ENCODE measurements at places on chromosomes 5 and 9.
A peak's percentile ranks its signal among the peaks of the same experiment; 100 is the strongest.

DNA sequence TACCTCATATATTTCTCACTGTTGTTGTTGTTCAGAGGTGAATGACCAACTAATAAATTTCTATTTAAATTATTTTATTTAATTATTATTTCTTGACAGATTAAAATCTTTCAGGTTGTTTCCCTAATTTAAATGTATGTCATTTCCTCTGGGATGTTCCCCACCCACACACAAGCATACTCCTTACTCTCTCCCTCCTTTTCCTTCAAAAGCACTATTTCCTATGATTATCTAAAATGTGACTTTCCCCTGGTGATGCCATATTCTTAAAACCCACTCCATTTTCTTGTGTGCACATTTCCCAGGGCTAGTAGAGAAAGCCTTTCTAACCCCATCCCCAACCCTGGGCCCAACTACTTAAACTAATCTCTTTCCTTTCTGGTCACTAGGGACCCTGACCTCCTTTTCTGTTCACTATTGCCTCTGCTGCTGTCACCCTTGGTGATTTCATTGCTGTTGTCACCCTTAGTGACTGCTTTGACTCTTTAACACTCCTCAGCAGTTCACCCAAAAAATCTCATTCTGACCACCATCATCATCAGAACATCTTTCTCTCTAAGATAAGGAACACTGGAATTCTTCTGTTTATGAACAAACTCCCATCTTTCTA is 16.8 kb downstream of the IL33 start:
- ATAC-seq: no peak

DNA sequence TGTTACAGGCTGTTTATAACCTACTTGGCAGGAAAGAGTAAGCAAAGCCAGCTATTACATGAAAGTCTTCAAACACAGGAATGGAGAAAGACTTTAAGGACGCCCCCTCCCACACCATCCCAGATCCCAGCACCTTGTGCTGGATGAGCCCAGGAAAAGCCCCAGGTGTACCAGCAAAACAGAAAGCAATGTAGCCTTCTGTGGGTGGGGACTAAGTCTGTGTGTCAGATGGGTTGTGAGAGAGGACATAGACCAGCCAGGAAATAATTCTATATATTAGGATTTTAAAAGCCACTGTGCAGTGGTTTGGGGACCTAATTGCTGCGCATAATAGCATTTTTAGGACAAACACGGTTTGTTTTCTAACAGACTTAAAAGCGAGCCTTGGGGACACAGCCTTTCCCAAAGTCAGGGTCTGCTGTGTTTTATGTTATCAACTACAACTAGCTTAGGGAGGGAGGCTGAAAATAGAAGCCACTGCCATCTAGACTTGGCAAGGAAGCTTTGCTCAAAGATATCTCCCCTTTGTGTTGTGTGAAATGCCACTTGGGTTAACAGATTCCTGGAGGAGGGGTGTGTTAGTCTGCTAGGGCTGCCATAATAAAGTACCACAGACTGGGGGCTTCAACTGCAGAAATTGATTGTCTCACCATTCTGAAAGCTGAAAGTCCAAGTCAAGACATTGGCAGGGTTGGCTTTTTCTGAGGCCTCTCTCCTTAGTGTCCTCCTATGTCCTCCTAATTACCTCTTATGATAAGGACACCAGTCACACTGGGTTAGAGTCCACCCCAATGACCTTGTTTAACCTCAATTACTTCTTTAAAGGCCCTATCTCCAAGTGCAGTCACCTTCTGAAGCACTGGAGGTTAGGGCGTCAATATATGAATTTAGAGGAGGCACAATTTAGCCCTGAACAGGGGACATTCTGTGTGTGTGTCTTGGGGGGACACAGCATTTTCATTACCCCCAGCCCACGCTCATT is 17.2 kb upstream of the UBE2QL1 start:
- no peak for ATAC-seq

DNA sequence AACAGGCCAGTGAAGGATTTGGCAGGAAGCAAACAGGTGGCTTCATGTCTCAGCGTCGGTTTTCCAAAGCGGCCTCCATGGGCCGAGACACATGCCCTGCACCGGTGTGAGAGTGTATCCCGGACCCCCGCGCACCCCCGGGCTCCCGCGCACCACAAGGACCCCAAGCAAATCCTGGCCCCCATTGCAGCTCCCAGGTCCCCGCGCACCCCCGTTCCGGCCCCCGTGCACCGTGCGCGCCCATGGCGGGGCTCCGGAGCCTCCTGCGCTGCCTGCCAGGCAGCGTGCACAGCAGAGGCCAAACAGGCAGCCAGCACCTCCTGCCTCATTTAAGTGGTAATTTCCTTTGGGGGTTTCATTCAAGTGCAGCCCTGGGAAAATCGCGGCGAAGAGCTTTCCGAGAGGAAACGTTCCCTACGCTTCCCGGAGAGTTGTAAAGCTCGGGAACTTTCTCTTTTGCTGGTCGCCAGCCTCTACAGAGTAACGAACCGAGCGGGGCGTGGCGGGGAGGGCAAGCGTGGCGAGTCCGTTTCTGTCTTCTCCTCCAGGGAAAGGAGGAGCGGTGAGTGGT is 145.5 kb upstream of the SLC24A2 start:
- peak; percentile 32 for ATAC-seq

DNA sequence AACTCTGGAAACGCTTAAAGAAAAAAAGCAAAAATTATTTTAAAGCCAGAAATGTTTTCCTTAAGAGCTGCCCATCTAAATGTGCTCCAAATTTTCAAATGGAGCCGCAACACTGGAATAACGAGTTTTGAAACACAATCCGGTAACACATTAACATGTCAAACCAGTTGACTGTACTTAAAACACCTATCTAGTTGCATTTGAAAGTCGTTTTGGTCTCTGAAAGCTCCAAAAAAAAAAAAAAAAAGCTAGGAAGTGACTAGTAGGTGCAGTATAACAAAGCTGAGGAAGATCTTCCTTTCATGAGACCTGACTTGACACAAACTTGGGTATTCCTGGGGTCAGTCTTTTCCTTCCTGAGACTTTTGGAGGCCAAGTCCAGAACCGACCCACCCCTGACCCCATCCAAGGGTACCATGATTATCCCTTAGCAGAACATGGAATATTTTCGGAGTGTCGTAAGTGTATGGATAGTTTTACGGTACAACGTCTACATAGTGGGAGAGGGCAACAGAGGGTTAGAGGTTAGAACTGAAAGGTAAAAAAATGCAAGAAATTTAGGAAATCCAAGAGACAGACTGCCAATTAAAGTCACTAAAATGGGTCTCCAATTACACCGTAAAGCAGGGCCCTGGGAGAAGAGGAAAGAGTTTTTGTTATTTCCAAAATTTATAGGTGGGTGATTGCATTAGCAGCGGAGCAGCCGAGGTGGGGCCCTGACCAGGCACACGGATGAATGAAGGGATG is 812 bp downstream of the CETN3 start:
- ATAC-seq: no peak

DNA sequence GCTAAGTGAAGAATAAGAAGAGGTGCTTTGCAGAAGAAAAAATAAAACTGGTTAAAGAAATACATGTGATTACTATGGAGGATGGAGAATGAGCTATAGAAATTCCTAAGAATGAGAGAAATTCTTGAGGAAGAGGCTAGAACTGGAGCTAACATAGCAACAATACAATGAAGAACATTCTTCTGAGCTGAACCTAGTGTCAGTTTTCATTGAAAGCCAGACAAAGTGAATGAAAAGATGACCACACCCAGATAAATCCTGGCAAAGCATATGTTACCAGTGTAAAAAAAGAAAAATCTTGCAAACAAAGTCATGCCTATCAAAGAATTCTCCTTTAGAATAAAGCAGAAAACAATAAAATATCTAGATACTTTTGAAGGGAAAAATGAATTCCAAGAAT is 39.6 kb downstream of the SGCD start:
- ATAC-seq: no peak

GRCh38 chr5:137248527-137248926 is 250.6 kb downstream of the SPOCK1 start:
- no peak for ATAC-seq

GRCh38 chr9:96222132-96222531 is 79.8 kb downstream of the HSD17B3 start:
- ATAC-seq: no peak

DNA sequence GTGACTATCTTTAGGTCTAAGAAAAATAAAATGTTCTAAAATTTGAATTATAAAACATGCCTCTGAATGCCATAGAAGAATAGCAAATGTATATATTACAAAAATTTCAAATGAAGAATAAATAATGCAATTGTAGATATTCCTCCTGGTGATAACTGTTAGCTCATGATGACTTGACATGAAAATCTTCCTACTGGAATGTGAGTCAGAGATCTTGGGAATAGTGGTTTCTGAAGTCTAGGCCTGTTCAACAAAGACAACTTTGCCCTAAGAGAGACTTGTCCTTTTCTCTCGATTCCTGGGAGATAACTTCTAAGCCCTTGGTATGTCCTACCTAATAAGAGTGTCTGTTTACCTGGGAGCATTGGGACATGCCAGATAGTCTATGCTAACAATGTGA is 746.3 kb upstream of the RIOK2 start:
- ATAC-seq: no peak

DNA sequence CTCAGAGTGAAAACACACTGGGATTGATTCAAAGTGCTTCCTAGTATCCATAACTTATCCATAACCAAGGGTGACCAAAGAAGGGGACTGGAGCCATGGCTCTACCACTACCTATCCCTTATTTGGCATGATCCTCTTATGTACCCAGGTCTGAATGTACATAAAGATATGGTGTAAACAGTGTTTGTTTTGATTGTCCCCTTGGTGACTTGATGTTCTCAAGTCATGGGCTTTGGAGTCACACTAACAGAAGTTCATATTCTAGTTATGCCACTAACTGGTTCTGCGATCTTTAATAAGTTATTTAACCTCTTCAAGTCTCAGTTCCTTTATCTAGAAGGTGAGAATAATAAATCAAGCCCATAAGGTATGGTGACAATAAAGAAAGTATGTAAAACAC is 283.4 kb upstream of the PTGER4 start:
- ATAC-seq: no peak

DNA sequence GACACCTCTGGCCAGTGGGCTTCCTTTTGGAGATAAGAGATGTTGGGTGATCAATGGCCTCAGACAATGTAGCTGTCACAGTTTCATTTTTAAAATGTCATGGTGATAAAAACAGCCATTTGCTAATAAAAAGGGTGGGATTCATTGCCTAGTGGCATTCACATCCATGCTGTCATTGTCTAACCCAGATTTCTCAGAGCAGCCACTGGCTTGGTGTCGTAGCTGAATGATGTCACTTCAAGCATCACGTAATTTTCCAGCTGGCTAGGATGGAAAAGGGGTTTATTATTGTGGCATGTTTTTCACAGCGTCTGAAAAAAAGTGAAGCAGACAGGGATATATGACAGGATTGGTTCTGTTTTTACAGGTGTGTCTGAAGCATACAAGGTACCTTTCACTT is 184.7 kb downstream of the AOPEP start:
- ATAC-seq: no peak

- no peak for ATAC-seq
Observed at GRCh38 chr5:142179776-142180387, 71.3 kb downstream of the NDFIP1 start.

DNA sequence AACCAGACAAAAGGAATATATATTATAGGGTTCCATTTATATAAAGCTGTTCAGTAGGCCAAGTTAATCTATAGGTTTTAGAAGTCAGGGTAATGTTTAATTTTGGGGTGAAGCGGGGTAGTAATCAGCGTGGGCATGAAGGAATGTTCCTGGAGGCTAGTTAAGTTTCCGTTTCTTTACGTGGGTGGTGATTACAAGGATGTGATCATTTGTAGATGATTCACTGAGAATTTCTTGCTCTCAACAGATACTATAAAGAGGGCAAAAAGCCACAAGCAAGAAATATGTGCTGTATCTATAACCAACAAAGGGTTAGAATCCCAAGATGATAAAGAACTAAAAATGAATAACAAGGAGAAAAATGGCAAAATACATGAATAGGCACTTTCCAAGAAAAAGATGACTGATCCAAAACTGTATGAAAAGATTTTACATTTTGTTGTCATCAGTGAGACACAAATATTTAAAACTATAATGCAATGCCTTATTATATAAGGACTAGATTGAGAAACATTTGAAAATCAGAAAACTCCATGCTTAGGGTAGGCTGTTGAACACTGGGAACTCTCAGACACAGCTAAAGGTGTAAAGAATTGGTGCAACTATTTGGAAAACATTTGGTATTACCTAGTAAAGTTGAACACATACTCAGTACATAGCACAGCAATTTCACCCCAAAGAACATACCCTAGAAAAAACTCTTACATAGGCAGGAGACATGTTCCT is 224.3 kb upstream of the S1PR3 start:
- no peak for ATAC-seq
